ENCODE measurements at places on chromosomes 1 and 21. TPM values are rescaled to one million over a fixed set of nuclear protein-coding genes. Genes with fewer than 3 reads are reported as not detected.

Gene TIPRL
- 34.7 TPM for total RNA-seq

DNA sequence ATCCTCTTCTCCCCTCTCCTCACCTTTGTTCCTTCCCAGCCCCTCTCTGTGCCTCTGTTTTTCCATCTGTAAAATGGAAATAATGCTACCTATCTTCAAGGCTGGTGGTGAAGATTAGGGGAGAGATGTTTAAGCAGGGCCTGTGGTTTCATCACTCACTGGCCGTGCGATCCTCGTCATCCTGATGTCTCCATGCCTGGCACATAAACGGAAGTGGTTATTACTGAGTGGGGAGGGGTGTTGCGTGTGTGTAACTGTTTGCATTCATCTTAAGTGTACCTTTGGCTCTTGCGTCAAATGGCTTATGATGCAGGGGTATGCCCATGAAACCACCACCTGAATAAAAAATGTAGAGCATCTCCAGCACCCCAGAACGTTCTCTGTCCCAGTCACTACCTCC is 17.2 kb upstream of the C1QA start:
- H3K27ac ChIP-seq: no peak overlapping the region
- DNase-seq: no peak
- no peaks in the 10 kb centered on the region for H3K4me1 ChIP-seq
- H3K27me3 ChIP-seq: peaks cover 3% of the 10 kb centered on the region

DNA sequence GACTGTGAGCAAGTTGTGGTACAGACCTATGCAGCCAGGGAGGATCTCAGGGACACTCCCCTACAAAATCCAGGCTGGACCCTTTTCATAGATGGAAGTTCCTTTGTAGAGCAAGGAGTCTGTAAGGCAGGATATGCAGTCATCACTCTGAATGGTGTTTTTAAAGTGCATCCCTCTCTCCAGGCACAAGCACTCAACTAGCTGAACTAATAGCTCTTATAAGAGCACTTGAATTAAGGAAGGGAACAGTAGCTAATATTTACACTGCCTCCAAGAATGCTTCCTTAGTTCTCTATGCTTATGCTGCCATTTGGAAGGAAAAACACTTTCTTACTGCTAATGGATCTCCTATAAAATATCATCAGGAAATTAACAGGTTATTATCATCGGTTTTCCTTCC is 27.0 kb upstream of the SMYD3 start:
- H3K27me3 ChIP-seq: no peaks in the 10 kb centered on the region
- no peaks in the 10 kb centered on the region for H3K36me3 ChIP-seq
- peaks cover 5% of the 10 kb centered on the region for H3K4me1 ChIP-seq
- no peak overlapping the region for H3K4me3 ChIP-seq

DNA sequence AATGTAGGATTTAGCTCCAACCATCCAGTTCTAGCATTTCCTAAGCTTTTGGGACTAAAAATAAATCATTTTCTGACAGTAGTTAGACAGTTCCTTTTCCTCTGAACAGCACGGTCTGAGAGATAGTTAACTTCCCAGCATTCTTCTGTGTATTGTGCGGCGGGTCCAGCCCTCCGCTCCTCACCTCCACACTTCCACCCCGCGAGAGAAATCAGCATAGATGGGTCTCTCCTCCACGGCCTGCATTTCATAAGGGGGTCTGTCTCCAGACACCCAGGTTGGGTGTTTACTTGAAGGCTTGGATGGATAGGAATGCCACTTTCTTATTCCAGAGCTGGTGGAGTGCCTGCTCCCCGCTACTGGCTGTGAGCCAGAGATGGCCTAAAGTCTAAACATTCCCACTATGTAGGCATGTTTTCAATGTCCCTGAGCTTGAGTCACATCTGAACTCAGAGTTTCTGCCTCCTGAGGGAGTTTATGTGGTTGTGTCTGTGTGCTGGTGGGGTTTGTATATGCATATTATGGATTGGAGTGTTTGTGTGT is 38.0 kb upstream of the PPP2R5A start:
- H3K36me3 ChIP-seq: no peaks in the 10 kb centered on the region
- no peaks in the 10 kb centered on the region for H3K27me3 ChIP-seq
- DNase-seq: no peak
- H3K27ac ChIP-seq: no peak overlapping the region
- H3K4me3 ChIP-seq: no peak overlapping the region

GRCh38 chr1:187032982-187033692 is 204.4 kb downstream of the PLA2G4A start:
- no peak overlapping the region for H3K27ac ChIP-seq
- no peak overlapping the region for H3K4me3 ChIP-seq
- no peak for DNase-seq
- H3K36me3 ChIP-seq: no peaks in the 10 kb centered on the region
- H3K4me1 ChIP-seq: no peaks in the 10 kb centered on the region
- H3K27me3 ChIP-seq: no peaks in the 10 kb centered on the region

GRCh38 chr1:27489973-27490741 is at the start of gene WASF2:
Gene WASF2 (minus strand): TSS chr1:27490167. CDS start chr1:27428890, 61,277 bp downstream.
- H3K27me3 ChIP-seq: no peaks in the 10 kb centered on the region
- H3K4me3 ChIP-seq: peak within 1 kb of the TSS; percentile 94
- no peaks in the 10 kb centered on the region for H3K36me3 ChIP-seq
- peak; percentile 98 for DNase-seq
- peak within 1 kb of the TSS; percentile 99 for H3K27ac ChIP-seq

Gene PGM1
- 505 TPM for total RNA-seq

DNA sequence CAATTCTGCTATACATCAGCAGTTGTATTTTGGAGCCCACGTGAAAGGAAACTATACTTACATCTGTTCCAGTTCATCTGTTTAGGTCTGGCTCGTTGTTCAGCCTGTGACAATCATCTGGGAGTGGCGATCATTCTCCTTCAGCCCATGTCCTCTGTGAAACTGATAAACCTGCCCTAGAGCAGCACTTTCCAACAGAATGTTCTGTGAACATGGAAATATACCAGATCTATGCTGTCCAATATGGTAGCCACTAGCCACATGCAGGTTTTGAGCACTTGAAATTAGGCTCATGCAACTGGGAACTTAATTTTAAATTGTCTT is 24.5 kb upstream of the COQ8A start:
- no peak overlapping the region for H3K27ac ChIP-seq
- H3K36me3 ChIP-seq: peaks cover 5% of the 10 kb centered on the region
- no peak for DNase-seq
- no peaks in the 10 kb centered on the region for H3K27me3 ChIP-seq
- peaks cover 14% of the 10 kb centered on the region for H3K4me1 ChIP-seq

- no peak overlapping the region for H3K27ac ChIP-seq
- H3K27me3 ChIP-seq: no peaks in the 10 kb centered on the region
Observed at GRCh38 chr1:12400027-12400693, 170.3 kb downstream of the VPS13D start.

DNA sequence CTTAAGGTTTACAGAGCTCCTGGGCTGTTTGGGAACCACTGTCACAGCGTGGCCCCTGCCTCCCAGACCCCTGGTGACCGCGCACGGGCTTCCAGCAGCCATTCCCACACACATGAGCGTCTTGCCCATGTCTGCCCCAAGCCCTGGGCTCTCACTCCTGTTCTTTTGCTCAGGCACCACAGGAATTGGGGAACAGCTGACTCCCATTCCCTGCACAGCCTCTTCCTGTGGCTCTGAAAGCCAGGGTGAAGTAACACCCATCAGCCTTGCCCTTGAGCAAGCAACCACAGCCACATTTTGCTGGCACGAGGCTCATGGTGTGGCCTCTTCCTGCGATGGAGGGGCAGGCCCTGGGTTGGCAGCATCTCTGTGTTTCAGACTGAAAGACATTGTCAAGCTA is 14.3 kb upstream of the GPR157 start:
- no peak overlapping the region for H3K4me3 ChIP-seq
- no peaks in the 10 kb centered on the region for H3K36me3 ChIP-seq
- no peaks in the 10 kb centered on the region for H3K27me3 ChIP-seq

DNA sequence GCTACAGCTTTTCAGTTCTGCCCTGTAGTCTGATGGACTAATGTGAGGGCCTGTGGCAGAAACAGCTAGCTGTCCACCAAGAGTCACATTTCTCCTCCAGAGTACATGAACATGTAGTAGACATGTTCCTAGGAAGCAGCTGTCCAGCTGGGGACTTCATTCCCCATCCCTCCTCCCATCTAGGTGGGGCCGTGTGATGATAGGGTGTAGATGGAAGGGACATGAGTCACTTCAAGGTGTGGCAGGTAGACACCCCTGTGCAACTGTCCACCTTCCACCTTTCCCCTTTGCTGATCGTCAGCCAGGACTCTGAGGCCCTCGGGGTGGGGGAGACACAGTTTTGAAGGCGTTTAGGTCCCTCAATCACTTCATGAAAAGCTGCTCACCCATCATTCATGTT is 3.6 kb upstream of the RD3 start:
- H3K27ac ChIP-seq: no peak overlapping the region
- no peaks in the 10 kb centered on the region for H3K36me3 ChIP-seq
- no peak overlapping the region for H3K4me3 ChIP-seq
- no peaks in the 10 kb centered on the region for H3K4me1 ChIP-seq
- no peak for DNase-seq

Gene TRIM58
- total RNA-seq: 2.4 TPM

- peak overlapping the region; percentile 81 for H3K4me3 ChIP-seq
- no peaks in the 10 kb centered on the region for H3K36me3 ChIP-seq
- no peak for DNase-seq
- peak overlapping the region; percentile 83 for H3K27ac ChIP-seq
- peaks cover 13% of the 10 kb centered on the region for H3K4me1 ChIP-seq
Observed at GRCh38 chr1:26162220-26162709, 3.4 kb downstream of the FAM110D start.

Gene CLDN14
- total RNA-seq: not detected

GRCh38 chr1:170806961-170807360 is 128.4 kb upstream of the MROH9 start:
- no peak overlapping the region for H3K4me3 ChIP-seq
- H3K36me3 ChIP-seq: no peaks in the 10 kb centered on the region
- H3K27ac ChIP-seq: no peak overlapping the region
- no peaks in the 10 kb centered on the region for H3K4me1 ChIP-seq

Gene LHX8
- not detected for total RNA-seq

- peaks cover 5% of the 10 kb centered on the region for H3K27me3 ChIP-seq
- no peak overlapping the region for H3K27ac ChIP-seq
- H3K4me3 ChIP-seq: no peak overlapping the region
- H3K36me3 ChIP-seq: no peaks in the 10 kb centered on the region
Observed at GRCh38 chr1:116948046-116948445, 38.3 kb downstream of the PTGFRN start.

DNA sequence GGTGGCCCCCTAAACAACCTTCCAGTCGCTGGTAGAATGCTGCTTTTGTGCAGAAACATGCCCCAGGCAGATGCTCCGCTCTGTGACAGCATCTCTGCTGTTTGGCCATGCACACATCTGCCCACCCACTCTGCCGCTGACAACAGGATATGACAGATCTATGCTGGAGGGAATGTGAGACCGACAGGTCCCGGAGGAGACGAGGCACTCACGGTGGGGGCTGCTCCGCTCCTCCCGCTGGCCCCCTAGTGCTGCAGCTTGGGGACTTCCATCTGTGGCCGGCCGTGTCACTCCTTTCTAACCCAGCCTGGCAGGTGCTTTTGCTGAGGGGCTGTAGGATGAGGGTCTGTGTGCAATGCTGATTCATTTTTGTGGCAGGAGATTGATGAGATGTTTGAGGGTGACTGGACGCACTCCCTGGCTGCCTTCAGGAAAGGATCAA is 49.1 kb upstream of the DMRTB1 start:
- H3K27ac ChIP-seq: no peak overlapping the region
- H3K4me1 ChIP-seq: no peaks in the 10 kb centered on the region
- H3K27me3 ChIP-seq: peaks cover 3% of the 10 kb centered on the region

Gene NGF
- total RNA-seq: 1.4 TPM

GRCh38 chr1:17904290-17904689 is 149.2 kb downstream of the ACTL8 start:
- H3K4me3 ChIP-seq: no peak overlapping the region
- peaks cover 43% of the 10 kb centered on the region for H3K27me3 ChIP-seq
- no peaks in the 10 kb centered on the region for H3K4me1 ChIP-seq
- H3K27ac ChIP-seq: no peak overlapping the region
- DNase-seq: no peak
- H3K36me3 ChIP-seq: no peaks in the 10 kb centered on the region

DNA sequence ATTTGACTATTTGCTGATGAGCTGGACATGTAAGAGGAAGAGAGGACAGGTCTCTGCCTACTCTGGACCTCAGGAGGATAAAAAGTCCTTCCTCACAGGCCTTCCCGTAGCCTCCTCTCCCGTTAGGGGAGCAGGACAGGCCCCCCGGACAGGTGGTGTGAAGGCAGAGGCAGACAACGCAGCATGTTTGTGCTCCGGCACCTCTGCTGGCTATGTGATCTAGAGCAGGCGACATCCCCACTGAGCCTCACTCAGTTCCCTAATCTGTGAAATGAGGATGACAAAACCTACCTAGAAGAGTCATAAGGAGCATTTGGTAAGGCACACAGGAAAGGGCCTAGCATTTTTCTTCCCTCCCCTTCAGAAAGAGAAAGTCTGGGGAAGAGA is 34.8 kb downstream of the KIAA1614 start:
- no peaks in the 10 kb centered on the region for H3K27me3 ChIP-seq
- H3K4me1 ChIP-seq: peaks cover 9% of the 10 kb centered on the region
- H3K36me3 ChIP-seq: no peaks in the 10 kb centered on the region
- H3K4me3 ChIP-seq: no peak overlapping the region
- DNase-seq: no peak

- no peak overlapping the region for H3K27ac ChIP-seq
- H3K4me1 ChIP-seq: no peaks in the 10 kb centered on the region
- H3K36me3 ChIP-seq: no peaks in the 10 kb centered on the region
- peak overlapping the region; percentile 26 for H3K4me3 ChIP-seq
- no peaks in the 10 kb centered on the region for H3K27me3 ChIP-seq
- peak; percentile 85 for DNase-seq
Observed at GRCh38 chr1:109643385-109644230, 12.3 kb upstream of the GSTM4 start.

DNA sequence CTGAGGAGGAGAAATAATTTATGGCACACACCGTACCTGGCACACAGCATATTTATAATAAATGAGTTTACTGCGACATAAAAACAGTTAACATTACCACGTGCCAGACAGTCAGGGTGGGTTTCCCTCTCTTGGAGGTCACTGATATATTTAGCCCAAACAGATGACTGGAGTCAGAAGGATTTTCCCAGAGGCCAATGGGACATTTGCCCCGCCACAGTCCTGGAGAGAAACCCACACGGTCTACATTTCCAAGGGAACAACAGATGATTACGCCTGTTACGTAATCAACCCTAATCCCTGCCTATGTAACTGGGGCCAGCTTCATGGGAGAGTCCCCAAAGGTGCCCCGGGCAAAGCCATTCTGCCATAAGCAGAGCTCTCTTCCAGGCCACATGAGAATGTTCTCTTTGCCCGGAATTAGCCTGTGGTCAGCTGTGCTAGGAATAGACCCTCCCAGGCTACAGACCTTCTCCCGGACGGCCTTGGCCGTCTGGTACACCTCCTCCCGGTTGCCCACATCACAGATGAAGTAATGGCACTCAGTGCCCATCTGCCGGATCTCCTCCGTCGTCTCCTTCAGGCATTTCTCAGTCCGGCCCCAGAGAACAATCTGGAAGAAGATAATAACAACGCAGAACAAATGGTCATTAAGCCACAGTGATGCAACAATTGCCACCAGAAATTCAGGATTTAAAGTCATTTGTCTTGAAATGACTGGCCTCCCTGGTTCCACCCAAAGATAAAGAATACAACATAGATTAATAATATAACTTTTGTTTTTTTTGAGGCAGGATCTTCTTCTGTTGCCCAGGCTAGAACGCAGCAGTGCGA is 37.7 kb downstream of the DHRS3 start:
- no peaks in the 10 kb centered on the region for H3K27me3 ChIP-seq
- peak overlapping the region; percentile 85 for H3K27ac ChIP-seq
- DNase-seq: peak; percentile 73

GRCh38 chr1:27350663-27351540 is 9.1 kb downstream of the SYTL1 start:
- H3K36me3 ChIP-seq: peaks cover 13% of the 10 kb centered on the region
- peak; percentile 73 for DNase-seq

Gene ZMYND12
- 0.76 TPM for total RNA-seq

Gene G0S2
- 61.0 TPM for total RNA-seq

- DNase-seq: peak; percentile 40
- no peaks in the 10 kb centered on the region for H3K27me3 ChIP-seq
- H3K4me3 ChIP-seq: no peak overlapping the region
- no peak overlapping the region for H3K27ac ChIP-seq
- H3K36me3 ChIP-seq: no peaks in the 10 kb centered on the region
Observed at GRCh38 chr21:28516991-28517592, 475.6 kb downstream of the LTN1 start.
